M059J (cell line): ENCODE measurements at places on chromosomes 4 and X. TPM values are rescaled to one million over a fixed set of nuclear protein-coding genes. Genes with fewer than 3 reads are reported as not detected.
A peak's percentile ranks its signal among the peaks of the same experiment; 100 is the strongest.

HSFX1 gene
- 0.42 and 0.59 TPM in 2 replicates for total RNA-seq

TEX13D gene
- total RNA-seq, result not detected in 2 replicates

L1CAM gene
- total RNA-seq, result 186 and 313 TPM in 2 replicates

PPEF2 gene
- not detected in 2 replicates for total RNA-seq

MORC4 gene
- 7.7 and 12.5 TPM in 2 replicates for total RNA-seq

ANOS1 gene
- 0.22 and 1.0 TPM in 2 replicates for total RNA-seq

ATP2B3 gene
- total RNA-seq, result not detected in 2 replicates

ARHGEF38 gene
- total RNA-seq, result 0.02 TPM in 1 of 2 replicates, not detected in the other

- no peak for DNase-seq
Measured at GRCh38 chr4:94673961-94674360, 83.8 kb upstream of the BMPR1B start.

- DNase-seq, result peak; percentile 62
Measured at GRCh38 chr4:156765277-156765676, 206.3 kb downstream of the PDGFC start.

DNA sequence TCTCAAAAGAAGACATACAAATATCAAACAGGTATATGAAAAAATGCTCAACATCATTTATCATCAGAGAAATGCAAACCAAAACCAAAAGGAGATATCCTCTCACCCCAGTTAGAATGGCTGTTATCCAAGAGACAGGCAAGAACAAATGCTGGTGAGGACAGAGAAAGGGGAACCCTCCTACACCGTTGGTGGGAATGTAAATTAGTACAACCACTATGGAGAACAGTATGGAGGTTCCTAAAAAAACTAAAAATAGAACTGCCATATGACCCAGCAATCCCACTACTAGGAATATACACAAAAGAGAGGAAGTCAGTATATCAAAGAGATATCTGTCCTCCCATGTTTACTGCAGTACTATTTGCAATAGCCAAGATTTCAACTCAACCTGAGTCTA is 83.5 kb downstream of the CDS1 start:
- DNase-seq, result no peak

- no peak for DNase-seq
Measured at GRCh38 chr4:76270244-76271175, 19.0 kb downstream of the FAM47E start.

- DNase-seq, result no peak
Measured at GRCh38 chrX:9582956-9583355, 118.1 kb downstream of the TBL1X start.

DNA sequence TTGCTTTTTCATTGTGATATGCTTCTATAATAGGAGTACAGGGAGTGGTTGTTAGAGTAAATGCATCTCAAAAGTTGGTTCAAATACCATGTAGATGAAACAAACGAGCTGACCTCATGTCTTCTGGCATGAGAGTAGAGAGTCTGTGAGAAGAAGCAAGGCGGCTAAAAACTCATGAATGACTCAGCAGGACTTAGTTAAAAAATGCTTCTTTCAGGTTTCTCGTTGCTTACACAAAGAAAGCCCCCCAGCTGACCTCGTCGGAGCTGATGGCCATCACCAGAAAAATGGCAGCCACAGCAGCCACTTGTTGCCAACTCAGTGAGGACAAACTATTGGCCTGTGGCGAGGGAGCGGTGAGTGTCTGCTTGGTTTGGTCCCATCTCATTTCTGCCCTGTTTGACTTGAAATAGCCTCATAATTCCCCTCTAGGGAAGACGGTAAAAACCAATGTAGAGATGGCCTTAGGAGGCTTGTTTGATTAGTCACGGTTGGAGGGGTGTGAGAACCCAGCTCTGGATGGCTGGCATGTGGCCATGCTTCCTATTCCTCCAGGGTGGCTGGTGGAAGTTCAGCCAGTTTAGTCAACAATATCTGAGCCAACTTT is 14.5 kb downstream of the AFP start:
- DNase-seq, result peak; percentile 92

GRCh38 chr4:96649536-96649935 is 809.6 kb downstream of the PDHA2 start:
- peak; percentile 89 for DNase-seq

- DNase-seq, result no peak
Measured at GRCh38 chr4:183165376-183165775, 66.3 kb downstream of the WWC2 start.

GRCh38 chr4:83197555-83198235 is 83.2 kb upstream of the PLAC8 start:
- DNase-seq, result no peak

DNA sequence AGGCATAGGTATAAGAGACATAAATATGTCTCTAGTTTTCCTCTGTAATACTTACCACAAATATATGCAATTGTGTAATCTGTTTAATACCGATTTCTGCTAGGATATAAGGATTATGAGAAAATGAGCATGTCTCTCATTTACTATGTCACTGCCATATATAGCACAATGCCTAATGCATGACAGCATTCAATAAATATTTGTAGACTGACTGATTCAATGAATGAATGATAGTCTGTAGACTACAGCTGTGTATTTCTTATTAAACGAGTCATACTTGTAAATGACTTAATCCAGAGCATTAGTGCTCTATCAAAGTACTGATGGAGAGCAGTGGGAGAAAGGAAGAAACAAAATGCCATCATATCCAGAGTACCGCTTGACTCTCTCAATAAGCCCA is 175.6 kb downstream of the PPP3CA start:
- peak; percentile 40 for DNase-seq

DNA sequence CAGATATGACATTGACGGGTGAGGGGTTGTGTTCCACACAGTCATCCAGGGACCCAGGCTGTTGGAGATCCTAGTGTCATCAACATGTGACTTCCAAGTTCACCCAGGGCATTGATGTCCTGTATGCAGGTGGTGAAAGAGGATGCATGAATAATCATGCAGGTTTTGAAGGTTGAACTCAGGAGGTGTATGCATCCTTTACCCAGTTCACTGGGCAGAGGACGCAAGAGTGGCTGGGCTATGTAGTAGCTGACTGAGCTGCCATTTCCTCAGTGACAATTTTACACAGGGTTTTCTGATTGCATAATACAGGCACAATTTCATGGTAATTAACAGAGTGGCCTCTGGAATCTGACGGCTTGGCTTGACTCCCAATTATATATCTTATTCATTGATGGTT is 323.0 kb downstream of the HS3ST1 start:
- peak; percentile 0 for DNase-seq

- no peak for DNase-seq
Measured at GRCh38 chrX:120205816-120206753, 44.5 kb upstream of the ZBTB33 start.

DNA sequence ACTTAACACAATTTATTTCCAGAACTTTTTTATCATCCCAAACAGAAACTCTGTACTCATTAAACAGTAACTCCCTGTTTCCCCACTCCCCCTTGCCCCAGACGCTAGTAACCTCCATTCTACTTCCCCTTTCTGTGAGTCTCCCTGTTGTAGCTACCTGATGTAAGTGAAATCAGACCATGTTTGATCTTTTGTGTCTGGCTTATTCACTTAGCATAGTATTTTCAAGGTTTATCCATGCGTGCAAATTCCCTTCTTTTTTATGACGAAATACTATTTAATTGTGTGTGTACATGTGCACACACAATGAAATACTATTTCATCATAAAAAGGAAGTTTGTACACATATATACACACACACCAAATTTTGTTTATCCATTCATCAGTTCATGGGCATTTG is 5.2 kb downstream of the PKD2 start:
- no peak for DNase-seq

DNA sequence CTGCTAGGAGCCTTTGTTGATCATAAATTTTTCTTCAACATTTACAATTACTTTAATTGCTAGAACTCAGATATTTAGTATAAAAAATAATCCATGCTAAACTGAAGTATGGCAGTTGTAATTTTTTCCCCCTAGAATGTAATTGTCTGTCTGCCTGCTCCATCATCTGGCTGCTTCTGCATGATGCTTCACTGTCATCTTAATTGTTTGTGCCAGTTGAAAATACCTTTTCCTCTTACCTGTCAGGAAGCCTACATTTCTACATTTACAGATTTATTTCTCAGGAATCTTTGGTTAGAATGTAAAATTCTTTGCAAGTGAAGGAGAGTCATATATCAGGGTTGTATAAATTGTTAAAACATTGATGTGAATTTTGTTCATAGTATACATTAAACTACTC is 348.6 kb downstream of the GRXCR1 start:
- no peak for DNase-seq

GRCh38 chr4:56684320-56685050 is 3.4 kb upstream of the HOPX start:
- DNase-seq, result no peak

GRCh38 chr4:158704274-158704673 is 18.9 kb downstream of the PPID start:
- no peak for DNase-seq

DNA sequence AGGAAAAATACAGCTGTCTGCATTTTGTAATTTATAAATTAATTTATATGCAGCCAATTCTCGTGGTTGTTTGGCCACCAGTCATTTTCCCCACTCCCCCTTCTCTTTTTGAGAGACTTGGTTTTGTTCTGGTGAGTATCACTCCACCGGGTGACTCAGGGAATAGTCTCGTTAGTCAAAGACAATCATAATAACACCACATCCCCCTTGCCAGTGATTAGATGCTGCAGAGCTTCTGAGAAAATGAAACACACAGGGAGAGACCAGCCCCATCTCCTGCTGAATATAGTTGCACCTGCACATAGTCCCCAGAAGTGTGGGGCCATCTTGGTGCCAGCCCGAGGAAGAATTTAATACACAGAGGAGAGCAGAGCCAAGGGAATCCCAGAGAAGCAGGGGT is 8.0 kb upstream of the FNIP2 start:
- peak; percentile 67 for DNase-seq

DNA sequence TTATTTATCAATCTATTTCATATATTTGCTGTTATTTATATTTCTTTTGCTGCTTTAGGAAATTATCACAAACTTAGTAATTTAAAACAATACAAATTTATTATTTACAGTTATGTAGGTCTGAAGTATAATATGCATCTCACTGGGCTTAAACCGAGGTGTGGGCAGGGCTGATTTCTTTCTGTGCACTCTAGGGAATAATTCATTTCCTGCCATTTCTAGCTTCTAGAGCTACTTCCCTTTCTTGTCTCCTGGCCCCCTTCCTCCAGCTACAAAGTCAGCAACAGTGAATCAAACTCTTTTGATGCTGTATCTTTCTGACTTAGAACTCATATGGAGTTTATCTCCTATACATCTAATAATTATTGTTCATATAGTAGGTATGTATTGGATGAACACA is 303.5 kb upstream of the ARSJ start:
- no peak for DNase-seq

DNA sequence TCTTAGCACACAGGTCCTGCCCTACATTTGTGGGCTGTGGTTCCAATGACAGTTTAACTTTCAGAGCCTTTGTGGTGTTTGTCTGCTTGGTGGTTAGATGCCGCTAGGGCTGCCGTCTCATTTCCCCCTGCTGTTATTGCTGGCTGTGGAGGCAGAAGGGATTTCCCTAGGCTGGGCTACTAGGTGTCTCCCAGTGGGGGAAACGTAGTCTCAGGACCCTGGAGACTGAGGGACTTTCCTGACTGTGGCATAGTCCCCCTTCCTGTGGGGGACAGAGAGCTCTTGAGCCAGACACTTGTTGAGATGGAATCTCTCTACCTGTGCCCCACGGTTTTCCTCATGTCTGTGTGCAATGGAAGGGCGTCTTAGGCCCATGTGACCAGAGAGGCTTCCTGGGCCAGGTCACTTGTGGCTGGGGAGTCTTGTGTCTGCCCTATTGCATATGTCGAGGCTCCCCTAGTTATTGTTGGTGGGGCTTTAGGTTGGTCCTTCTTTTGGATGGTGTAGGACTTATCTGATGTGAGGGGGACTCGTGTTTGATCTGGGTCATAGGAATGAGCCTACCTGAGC is 68.2 kb downstream of the ARHGAP10 start:
- DNase-seq, result peak; percentile 26

GRCh38 chrX:20378233-20378920 is 111.7 kb upstream of the RPS6KA3 start:
- peak; percentile 86 for DNase-seq

- DNase-seq, result peak; percentile 33
Measured at GRCh38 chr4:109078724-109079123, 223.7 kb downstream of the COL25A1 start.

- DNase-seq, result peak; percentile 15
Measured at GRCh38 chr4:48184882-48185281, 50.8 kb upstream of the TXK start.

GRCh38 chrX:75582511-75582910 is 59.7 kb upstream of the ZDHHC15 start:
- DNase-seq, result no peak

- DNase-seq, result no peak
Measured at GRCh38 chr4:38749336-38749735, 33.5 kb downstream of the TLR10 start.

GRCh38 chrX:129058405-129058804 is 464.9 kb downstream of the SMARCA1 start:
- DNase-seq, result peak; percentile 5

DNA sequence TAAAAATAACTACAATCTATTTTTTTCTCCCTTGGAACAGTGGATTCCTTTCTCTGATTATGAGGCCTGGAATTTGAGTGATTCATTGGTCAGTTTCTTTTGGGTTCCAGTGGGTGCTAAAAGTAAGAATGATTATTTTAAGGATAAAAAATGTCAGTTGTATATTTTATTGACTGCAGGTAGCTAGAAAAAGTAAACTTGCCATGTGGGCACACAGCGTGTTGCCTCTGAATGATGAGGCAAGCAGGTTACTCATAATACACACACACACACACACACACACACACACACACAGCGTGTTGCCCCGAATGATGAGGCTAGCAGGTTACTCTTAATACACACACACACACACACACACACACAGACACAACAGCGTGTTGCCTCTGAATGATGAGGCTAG is 13.8 kb downstream of the GALNT7 start:
- DNase-seq, result peak; percentile 88

GRCh38 chrX:129590596-129590995 is 50.5 kb downstream of the OCRL start:
- no peak for DNase-seq

- DNase-seq, result no peak
Measured at GRCh38 chrX:5644776-5645175, 583.9 kb downstream of the NLGN4X start.

- no peak for DNase-seq
Measured at GRCh38 chr4:165345666-165346417, 18.4 kb downstream of the MSMO1 start.

DNA sequence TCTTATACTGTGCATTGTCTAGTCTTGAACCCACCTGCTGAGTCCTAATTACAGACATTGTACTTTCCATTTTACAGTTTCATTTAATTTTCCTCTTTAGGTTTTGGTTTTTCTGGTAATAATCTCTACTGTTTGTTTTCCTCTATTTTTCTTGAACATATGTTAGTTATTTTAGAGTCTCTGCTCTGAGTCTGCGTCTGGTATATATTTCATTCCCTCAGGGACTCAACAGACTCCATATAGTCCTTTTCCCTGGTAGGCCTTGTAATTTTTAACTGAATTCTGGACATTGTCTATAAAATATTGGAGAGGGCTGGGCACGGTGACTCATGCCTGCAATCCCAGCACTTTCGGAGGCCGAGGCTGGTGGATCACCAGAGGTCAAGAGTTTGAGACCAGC is 121.8 kb upstream of the STOX2 start:
- DNase-seq, result no peak
